Mesangial cell (primary cell): ENCODE measurements at places on chromosomes 4 and X. TPM values are rescaled to one million over a fixed set of nuclear protein-coding genes. Genes with fewer than 3 reads are reported as not detected.

Gene GRIA2
- total RNA-seq: not detected in 2 replicates

Gene MAMLD1
- 2.9 and 3.3 TPM in 2 replicates for total RNA-seq

Gene SOWAHB
- 0.81 and 3.8 TPM in 2 replicates for total RNA-seq

Gene DRP2
- total RNA-seq: 0.51 and 1.1 TPM in 2 replicates

Gene PABPC4L
- 0.81 and 1.4 TPM in 2 replicates for total RNA-seq

Gene ITM2A
- 0.33 and 0.89 TPM in 2 replicates for total RNA-seq

Gene TSPAN7
- 0.49 and 1.8 TPM in 2 replicates for total RNA-seq

Gene COPS4
- total RNA-seq: 37.0 and 40.7 TPM in 2 replicates

Gene TLR3
- total RNA-seq: 0.98 and 5.1 TPM in 2 replicates

Gene PNCK
- total RNA-seq: 1.1 TPM in 1 of 2 replicates, not detected in the other
